ENCODE measurements at places on chromosomes 6 and 20. TPM values are rescaled to one million over a fixed set of nuclear protein-coding genes. Genes with fewer than 3 reads are reported as not detected.

PRRT1 gene
- total RNA-seq: 0.37 TPM

CCDC170 gene
- not detected for total RNA-seq

VWA7 gene
- 6.6 TPM for total RNA-seq

THBS2 gene
- not detected for total RNA-seq

SIRPB2 gene
- total RNA-seq: not detected

EFCAB8 gene
- 1.0 TPM for total RNA-seq

All from activated CD8-positive, alpha-beta T cell treated with anti-CD3 and anti-CD28 coated beads, Interleukin-2, amount 10 ng/mL, durations not matched to agents 7 days and 5 days (primary cell).